ENCODE measurements at places on chromosomes 16 and 17. TPM values are rescaled to one million over a fixed set of nuclear protein-coding genes. Genes with fewer than 3 reads are reported as not detected.

The PGP gene
- total RNA-seq, result 18.8 TPM

The VAT1L gene
- 0.11 TPM for total RNA-seq

The ADAM11 gene
- total RNA-seq, result 0.53 TPM

The SPATA32 gene
- total RNA-seq, result 0.81 TPM

The AOC3 gene
- total RNA-seq, result 2.7 TPM

The CAPNS2 gene
- total RNA-seq, result not detected

The CD300E gene
- not detected for total RNA-seq

The SLFN14 gene
- total RNA-seq, result not detected

The RFFL gene
- 91.5 TPM for total RNA-seq

The CMTM2 gene
- total RNA-seq, result 0.45 TPM

The ABCC11 gene
- not detected for total RNA-seq

The PPM1E gene
- total RNA-seq, result not detected

The KIF19 gene
- not detected for total RNA-seq

The CFDP1 gene
- 29.1 TPM for total RNA-seq

The ANKRD40CL gene
- total RNA-seq, result not detected

The IRX5 gene
- total RNA-seq, result not detected

The PRSS53 gene
- total RNA-seq, result 4.1 TPM

The PIRT gene
- not detected for total RNA-seq

The FDXR gene
- total RNA-seq, result 9.8 TPM

The CFAP20 gene
- total RNA-seq, result 39.2 TPM

The FAM20A gene
- total RNA-seq, result not detected

The HBQ1 gene
- total RNA-seq, result not detected

The KRTAP1-4 gene
- not detected for total RNA-seq

The C17orf78 gene
- not detected for total RNA-seq

The MYO1C gene
- total RNA-seq, result 54.5 TPM

The CBX1 gene
- total RNA-seq, result 58.5 TPM

The NARF gene
- total RNA-seq, result 295 TPM

The AGRP gene
- not detected for total RNA-seq

The SPEM1 gene
- total RNA-seq, result not detected

The CHRNE gene
- total RNA-seq, result 3.9 TPM

The SLC5A10 gene
- total RNA-seq, result not detected

The NOS2 gene
- total RNA-seq, result not detected

The PRDM7 gene
- not detected for total RNA-seq

The LLGL2 gene
- 21.4 TPM for total RNA-seq

The DHRS7C gene
- total RNA-seq, result not detected

The KRTAP2-1 gene
- total RNA-seq, result not detected

The MBTD1 gene
- total RNA-seq, result 14.6 TPM

The ZNF750 gene
- total RNA-seq, result not detected

The YBX2 gene
- total RNA-seq, result not detected

The CCT6B gene
- 0.45 TPM for total RNA-seq

The CD300LB gene
- total RNA-seq, result 0.17 TPM

The HNF1B gene
- not detected for total RNA-seq

The ZDHHC1 gene
- total RNA-seq, result 2.0 TPM

The WIPF2 gene
- 32.4 TPM for total RNA-seq

The CRHR1 gene
- total RNA-seq, result not detected

The INTS2 gene
- 18.9 TPM for total RNA-seq

The CMTR2 gene
- total RNA-seq, result 23.8 TPM

The CACNG1 gene
- total RNA-seq, result not detected

The PLK1 gene
- total RNA-seq, result 95.6 TPM

The WIPI1 gene
- 39.1 TPM for total RNA-seq

The GP2 gene
- not detected for total RNA-seq

The DYNLRB2 gene
- not detected for total RNA-seq

The WSCD1 gene
- total RNA-seq, result 0.86 TPM

The ZSCAN10 gene
- not detected for total RNA-seq

The DNAI2 gene
- total RNA-seq, result not detected

The NGFR gene
- total RNA-seq, result 0.26 TPM

The GSDMA gene
- total RNA-seq, result 0.24 TPM

Data from natural killer cell treated with Interleukin-12 subunit alpha and Interleukin-12 subunit beta and Interleukin-15 and Interleukin-18, amount 100 ng/mL, for 72 hours (primary cell).